M059J (cell line): ENCODE measurements at places on chromosomes 1 and 21. TPM values are rescaled to one million over a fixed set of nuclear protein-coding genes. Genes with fewer than 3 reads are reported as not detected.

- DNase-seq: no peak
Measured at GRCh38 chr1:158105352-158106095, 75.2 kb upstream of the CD1D start.

- no peak for DNase-seq
Measured at GRCh38 chr1:194809215-194809614, 1622.8 kb upstream of the B3GALT2 start.

DNA sequence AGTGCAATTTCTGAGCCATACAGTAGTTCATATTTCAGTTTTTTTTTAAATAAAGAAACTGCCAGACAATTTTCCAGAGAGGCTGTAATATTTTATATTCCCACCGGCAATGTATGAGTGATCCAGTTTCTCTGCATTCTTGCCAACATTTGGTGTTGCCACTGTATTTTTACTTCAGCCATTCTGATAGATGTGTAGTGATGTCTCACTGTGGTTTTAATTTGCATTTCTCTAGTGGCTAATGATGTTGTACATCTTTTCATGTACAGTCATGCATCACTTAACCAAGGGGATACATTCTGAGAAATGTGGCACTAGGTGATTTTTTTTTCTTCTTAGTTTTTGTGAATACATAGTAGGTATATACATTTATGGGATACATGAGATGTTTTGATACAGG is 99.6 kb downstream of the CENPF start:
- peak; percentile 46 for DNase-seq

DNA sequence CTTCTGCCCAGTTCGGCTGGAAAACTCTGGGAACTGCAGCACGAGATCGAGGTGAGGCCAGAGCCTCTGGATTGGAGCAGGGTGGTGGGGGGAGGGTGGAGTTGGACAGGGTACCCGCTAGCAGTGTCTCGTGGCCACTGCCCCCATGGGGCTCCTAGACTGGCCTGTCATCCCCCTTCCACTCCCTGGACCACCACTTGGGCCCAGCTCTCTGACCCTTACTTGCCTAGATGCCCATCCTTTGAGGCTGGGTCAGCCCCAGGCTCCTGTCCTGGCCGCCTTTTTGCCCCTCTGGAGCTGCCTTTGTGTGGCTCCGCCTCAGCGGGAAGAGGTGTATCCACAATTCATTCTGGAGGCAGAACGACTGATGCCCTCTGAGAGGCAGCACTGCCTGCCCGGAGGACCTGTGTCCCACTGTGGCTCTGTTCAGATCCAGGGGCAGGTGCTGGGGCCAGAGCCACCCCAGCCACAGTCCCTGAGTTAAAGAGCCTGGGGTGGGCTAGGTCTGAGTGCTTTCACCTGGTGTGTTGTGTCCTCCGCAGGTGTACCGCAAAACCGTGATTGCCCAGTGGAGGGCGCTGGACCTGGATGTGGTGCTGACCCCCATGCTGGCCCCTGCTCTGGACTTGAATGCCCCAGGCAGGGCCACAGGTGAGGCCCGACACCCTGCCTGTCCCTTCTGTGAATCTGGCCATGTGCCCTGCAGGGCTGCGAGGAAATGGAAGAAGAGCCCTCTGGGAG is 17.7 kb downstream of the FAAH start:
- DNase-seq: no peak

DNA sequence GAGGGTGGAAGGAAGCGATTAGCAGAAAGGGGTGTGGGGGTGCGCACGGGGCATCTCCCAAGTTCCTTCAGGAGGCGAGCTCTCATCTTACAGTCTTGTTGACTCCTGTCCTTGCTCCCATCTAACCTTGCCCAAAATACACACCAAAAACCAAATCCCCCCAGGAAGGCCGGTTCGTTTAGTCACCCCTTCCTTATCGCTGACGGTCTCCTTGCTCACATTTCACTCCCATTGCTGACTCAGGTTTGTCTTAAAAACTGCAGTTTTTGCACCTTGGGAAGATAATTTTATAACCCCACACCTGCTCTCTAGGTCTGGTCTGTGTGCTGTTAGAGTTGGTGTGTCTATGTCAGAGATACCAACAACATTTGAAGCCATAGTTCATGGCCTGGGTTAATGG is 68.1 kb upstream of the F3 start:
- DNase-seq: peak; percentile 55

DNA sequence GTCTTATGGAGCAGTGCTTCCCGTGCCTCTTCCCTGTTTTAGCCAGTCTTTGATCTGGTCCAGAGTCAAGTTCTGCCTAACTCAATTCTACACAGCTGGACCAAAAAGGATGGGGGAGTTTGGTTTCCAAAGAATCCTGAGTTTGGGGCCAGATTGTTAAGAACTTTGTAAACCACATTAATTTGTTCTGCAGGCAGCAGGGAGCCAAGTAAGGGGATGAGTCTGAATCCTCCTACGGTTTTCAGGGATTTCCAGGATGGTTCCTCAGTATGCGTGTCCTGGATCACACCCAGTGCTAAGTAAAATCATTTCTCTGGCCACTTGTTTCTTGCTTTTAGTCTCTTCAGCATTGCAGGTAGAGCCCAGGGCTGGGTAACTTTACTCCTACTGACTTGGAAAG is 26.1 kb upstream of the GJA5 start:
- no peak for DNase-seq

DNA sequence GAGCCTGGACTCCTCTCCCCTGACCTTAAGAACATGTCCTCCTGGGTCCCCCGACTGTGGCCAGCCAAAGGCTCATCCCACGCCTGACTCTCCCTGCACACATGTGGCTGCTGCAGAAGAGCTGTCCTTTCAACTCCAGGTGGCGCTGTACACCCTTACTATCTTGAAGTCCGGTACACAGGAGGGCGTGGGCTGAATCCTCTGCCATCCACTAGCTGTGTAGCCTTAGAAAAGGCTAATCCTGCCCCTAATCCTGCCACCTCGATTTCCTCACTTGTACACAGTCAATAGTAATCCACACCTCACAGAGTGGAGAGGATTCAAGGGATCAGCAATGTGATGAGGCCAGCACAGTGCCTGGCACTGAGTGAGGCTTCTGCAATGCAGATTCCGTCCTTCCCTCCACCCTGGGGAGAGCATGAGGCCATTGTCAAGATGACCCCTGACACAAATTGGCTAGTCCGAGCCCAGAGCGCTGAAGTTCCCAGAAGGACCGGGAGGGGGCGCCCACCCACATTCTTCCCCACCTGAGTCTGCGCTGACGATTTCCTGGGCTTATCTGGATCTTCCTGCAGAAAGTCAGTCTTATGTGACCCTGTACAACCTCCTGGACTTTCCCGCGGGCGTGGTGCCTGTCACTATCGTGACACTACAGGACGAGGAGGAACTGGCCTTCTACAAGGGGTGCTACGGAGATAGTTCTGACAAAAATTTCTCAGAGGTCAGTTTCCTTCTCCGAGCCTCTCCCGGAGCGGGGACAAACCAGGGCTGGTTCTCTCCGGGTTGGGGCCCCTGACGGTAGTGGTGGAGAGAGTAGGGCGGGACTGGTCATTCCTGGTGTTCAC is 47.1 kb upstream of the DMBX1 start:
- DNase-seq: peak; percentile 90

DNA sequence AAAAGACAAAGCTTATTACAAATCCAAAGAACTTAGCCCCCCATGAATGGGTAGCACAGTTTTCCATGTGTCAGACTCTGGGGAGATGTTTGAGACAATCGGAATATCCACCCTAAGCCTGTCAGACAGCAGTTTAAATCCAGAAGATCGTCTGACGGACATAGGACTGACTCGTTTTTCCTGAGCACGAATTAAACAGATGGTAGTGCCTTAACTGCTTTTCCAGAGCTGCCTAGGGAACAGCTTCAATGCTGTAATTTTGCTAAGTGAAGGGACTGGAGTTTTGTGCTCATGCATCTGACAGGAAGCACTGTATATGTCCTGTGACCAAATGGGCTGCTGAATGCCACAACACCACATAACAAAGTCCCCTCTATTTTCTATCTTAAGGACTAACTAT is 48.6 kb downstream of the PCNX2 start:
- no peak for DNase-seq

DNA sequence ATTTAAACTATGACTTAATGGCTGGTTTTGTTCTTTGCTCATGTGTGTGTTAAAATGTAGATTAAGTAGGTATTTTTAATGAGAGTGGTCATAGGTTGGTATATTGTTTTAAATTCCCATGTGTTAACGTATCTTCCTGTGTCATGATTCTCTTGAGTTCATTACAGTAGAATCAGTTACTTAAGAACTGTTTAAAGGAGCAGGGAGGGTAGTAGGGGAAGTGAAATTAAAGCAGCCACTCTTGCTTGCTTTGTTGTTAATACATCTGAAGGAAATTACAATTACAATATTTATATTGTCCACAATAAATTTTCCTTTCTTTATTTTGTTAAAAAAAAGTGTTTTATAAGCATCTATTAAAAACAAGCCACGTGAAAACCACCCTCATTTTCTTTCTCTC is 119.2 kb upstream of the KIAA1614 start:
- DNase-seq: no peak

DNA sequence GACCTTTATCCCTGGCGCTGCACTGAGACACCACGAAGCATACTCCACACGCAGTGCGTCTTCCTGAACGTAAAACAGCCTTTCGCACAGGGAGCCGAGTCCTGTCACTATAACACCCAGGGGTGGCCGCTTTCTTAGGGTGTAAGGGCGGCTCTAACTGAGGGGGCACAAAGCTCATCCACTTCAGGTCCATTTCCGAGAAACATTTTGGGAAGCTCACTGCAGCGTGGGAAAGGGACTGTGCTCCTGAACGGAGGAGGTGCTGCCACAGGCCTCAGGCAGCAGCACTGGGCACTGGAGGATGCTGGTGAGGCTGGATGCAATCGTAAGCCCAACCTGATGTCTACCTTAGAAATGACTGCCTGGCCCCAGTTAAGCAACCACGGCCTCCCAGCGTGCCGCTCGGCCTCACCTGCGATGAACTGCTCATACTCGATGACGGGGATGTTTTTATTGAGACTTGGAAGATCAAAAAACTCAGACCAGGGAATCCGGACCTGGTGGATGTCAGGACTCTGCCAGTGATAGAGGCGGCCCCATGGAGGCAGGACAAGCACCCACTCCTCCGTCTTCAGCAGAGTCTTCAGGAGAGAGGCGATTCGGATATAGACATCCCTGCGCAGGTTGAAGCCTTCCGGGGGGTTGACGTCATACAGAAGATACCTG is 2.3 kb downstream of the POFUT2 start:
- DNase-seq: no peak

DNA sequence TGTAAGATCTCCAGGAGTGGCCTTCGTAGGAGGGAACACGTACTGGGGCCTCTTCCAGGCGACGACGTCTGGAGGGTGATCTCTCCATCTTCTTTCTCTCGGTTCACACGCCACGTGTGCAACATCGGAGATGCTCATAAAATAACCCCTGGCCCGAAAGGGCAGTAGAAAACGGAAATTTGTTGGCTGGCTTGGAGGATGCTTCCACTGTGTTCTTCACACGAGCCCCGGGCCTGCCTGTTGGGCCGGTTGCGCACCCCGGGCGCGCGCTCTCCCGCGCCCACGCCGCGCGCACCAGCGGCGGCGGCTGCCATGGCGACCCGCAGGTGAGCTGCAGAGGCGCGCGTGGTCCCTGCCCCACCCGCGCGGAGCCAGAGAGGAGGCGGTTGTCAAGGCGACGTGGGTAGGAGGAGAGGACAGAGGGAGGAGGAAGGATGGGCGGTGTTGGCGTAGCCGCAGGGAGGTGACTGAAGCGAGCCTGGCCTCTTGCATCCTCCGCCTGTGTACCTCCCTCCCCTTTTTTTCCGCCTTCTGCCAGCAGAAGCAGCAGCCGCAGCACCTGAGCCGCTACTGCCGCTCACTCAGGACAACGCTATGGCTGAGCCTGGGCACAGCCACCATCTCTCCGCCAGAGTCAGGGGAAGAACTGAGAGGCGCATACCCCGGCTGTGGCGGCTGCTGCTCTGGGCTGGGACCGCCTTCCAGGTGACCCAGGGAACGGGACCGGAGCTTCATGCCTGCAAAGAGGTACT is at the start of gene ELAPOR1:
TSS of gene ELAPOR1 (plus strand) at position 526 of the 752 bp plus-strand sequence. CDS start at position 595, 69 bp downstream.
- peak; percentile 56 for DNase-seq

GRCh38 chr1:222817529-222817928 is 2.7 kb downstream of the DISP1 start:
- peak; percentile 99 for DNase-seq

DNA sequence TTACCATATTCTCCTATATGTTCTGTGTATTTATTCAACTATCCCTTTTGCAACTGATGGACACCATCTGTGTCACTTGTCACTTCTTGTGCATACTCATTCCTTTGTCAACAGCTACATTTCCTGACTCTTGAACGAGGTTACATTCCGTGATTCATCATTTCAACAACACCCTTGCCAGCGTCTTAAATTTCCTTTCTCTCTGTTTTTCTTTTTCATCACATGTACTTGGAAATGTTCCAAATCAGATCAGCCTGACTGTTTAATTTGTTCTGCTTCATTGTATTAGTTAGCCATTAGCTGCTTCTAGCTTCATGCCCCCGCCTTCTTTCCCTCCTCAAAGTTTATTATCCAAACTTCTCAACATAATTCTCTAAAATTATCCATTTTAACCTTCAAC is 173.0 kb downstream of the ADGRL4 start:
- peak; percentile 94 for DNase-seq

DNA sequence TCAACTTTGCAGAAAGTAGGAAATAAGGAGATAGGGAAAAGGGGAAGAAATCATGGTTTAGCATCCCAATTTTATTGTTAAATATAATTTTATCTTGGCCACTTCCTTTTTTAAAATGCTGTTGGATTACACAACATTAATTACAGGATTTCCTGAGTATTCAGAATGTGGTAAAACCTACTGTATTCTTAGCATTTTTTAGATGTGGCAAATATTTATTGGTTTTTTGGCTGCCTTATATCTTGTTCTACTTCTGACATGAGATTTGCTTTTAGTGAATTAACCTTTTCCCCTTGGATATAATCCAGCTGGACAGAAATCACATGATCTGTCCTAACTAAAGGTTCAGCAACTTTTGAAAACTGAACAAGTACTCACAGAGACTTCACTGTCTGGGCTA is 104.9 kb downstream of the PTGS2 start:
- DNase-seq: peak; percentile 88

The SYT11 gene
- total RNA-seq: 12.0 and 15.8 TPM in 2 replicates

The ADAM15 gene
- total RNA-seq: 74.5 and 90.0 TPM in 2 replicates

The ANKRD35 gene
- 0.12 and 0.25 TPM in 2 replicates for total RNA-seq

The MAP1LC3C gene
- not detected in 2 replicates for total RNA-seq
